ENCODE measurements at places on chromosomes 4 and X.

- DNase-seq: no peak
Measured at GRCh38 chrX:48636301-48636700, 39.0 kb downstream of the WDR13 start.

DNA sequence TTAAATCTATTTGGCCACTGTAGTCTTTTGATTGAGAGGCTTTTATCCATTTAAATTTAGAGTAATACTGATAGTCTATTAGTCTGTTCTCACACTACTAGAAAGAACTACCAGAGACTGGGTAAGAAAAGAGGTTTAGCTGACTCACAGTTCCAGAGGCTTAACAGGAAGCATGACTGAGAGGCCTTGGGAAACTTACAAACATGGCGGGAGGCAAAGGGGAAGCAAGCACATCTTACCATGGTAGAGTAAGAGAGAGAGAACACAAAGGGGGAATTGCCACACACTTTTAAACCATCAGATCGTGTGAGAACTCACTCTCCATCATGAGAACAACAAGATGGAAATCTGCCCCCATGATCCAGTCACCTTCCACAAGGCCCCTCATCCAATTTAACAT lies 410.9 kb downstream of the PDGFC start:
- DNase-seq: peak; percentile 76

GRCh38 chr4:62640296-62640695 lies 1440.2 kb downstream of the ADGRL3 start:
- DNase-seq: no peak

GRCh38 chr4:174859904-174860303 lies 30.9 kb upstream of the GLRA3 start:
- DNase-seq: no peak

- no peak for DNase-seq
Measured at GRCh38 chrX:153623310-153624029, 23.5 kb upstream of the DUSP9 start.

- no peak for DNase-seq
Measured at GRCh38 chr4:129218897-129219296, 122.9 kb downstream of the C4orf33 start.

DNA sequence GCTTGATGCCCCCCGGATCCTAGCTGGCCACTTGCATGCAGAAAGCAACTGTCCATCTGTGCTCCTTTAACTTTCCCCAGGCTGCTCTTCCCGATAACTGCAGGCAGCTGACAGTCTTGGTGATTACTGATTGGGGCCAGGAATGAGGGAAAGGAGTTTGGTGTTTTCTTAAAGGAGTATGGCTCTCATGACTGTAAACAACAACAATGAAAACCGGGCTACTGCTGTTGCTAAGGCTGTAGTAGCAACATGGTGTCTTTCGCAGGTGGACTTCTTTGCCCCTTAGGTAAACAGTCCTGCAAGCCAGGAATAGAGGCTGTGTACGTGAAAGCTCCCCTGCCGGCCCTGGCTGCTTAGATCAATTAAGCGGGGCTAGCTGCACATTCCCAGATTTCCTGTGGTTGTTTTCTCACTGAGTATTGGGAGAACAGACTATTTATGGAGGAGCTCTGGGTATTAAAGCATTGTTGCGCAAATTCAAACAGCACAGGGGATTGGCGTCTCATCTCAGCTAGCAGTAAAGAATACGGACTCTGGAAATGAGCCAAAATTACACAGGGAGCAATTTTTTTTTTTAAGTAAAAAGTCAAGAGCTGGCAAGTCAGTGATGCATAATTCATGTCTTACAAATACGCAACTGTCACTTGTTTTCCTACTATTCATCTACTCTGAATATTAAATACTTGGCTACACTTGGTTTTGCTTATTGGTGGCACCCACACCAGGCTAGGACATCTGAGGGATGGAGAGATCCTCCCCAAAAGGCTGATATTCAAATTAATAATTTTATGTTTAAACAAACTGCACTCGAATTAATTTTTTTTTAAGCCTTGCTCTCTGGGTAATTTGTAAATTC lies 61.6 kb upstream of the NAP1L5 start:
- DNase-seq: no peak

DNA sequence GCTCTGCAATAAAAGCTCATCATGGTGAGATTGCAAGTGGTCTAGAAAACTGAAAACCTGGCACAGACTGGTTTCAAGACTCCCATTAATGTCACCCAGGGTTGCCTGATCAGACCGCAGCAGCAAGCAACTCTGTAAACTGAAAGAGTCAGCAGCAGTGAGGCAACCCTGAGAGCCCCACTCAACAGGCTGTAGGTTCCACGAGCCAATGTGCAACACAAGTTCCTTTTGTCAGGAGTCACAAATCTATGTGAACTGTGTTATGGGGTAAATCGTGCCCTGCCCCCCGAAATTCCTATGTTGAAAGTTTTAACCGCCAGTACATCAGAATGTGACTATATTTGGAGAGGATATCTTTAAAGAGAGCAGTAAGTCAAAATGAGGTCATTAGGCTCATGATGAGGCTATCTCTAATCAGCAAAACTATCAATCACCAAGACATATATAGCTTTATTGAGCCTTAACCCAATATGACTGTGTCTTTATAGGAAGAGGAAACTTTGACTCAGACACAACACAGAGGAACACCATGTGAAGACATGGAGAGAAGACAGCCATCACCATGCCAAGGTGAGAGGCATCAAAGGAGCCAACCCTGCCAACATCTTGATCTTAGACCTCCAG lies 94.0 kb downstream of the FBXO8 start:
- DNase-seq: no peak

- no peak for DNase-seq
Measured at GRCh38 chr4:1603413-1604135, 80.5 kb downstream of the FAM53A start.

GRCh38 chr4:157221895-157222770 lies 1.6 kb downstream of the GRIA2 start:
- DNase-seq: peak; percentile 1

- peak; percentile 12 for DNase-seq
Measured at GRCh38 chrX:10326578-10326977, 169.8 kb downstream of the CLCN4 start.

DNA sequence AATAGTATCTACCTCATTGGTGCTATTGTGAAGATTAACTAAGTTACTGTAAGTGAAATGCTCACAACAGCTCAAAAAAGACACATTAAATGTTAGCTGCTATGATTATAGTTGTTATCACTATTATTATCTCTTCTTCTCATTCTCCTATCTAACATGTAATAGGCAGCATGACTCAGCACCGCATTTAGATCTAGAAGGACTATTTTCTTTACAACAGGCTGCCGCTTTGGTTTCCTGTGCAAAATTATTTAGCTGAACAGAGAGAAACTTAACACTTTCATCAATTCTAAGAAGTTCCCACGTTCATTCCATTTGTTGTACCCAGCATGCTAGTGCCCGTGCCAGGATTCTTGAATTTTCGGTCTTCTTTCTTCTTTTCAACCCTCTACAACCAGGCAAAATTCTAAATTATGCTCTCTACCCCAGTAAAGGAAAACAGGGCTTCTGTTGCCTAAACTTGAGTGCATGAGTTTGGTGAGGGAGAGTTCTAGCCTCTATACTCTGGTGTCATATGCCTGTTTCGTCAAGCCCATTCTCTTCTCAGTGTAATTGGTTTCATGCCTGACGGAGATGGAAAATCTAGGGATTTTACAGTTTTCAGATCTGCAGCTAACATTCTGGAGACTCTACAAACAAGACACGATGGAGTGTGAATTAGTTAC lies 378.9 kb downstream of the PPP1R2C start:
- DNase-seq: no peak

DNA sequence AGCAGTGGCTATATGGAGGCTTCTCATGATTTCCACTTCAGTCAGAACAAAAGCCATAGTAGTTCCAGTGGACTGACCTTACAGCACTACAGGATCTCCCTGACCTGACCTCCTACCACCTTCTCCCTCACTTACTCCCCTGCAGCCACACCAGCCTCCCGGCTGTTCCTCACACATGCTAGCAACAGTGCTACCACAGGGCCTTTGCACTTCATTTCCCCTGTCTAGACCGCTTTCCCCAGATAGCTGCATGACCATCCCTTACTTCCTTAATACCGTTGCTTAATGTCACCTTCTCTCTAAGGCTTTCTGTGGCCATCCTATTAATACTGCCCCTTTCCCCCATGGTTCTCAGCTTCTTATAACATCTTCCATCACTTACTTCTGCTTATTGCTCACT lies 13.1 kb downstream of the GPKOW start:
- DNase-seq: no peak

- DNase-seq: peak; percentile 30
Measured at GRCh38 chr4:54433686-54434085, 204.6 kb downstream of the PDGFRA start.

- no peak for DNase-seq
Measured at GRCh38 chrX:50586980-50587379, 116.4 kb upstream of the DGKK start.

DNA sequence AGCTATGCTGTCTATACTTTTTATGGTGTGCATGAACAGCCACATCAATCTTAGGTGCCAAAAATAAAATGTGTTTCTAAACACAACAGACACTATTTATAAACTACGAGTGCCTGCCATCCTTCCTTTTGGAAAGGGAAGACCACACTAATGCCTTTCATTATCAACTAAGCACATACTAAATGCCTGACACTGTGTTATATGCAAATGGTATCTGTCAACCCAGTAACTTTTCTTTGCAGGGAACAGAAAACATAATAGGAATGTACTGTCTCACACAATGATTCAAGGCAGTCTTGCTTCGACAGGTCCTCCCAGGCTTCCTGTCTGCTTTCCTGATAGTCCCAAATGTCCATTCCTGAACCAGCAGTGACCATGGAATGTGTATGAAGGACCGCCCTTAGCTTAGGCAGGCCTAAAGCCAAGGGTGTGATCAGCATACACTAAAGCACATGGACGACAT lies 43.8 kb downstream of the ADGRA3 start:
- no peak for DNase-seq

GRCh38 chr4:111689214-111689613 lies 456.0 kb upstream of the FAM241A start:
- no peak for DNase-seq

GRCh38 chr4:10694828-10695209 lies 10.3 kb upstream of the CLNK start:
- DNase-seq: no peak

- DNase-seq: no peak
Measured at GRCh38 chr4:166279261-166279660, 406.2 kb downstream of the TLL1 start.

DNA sequence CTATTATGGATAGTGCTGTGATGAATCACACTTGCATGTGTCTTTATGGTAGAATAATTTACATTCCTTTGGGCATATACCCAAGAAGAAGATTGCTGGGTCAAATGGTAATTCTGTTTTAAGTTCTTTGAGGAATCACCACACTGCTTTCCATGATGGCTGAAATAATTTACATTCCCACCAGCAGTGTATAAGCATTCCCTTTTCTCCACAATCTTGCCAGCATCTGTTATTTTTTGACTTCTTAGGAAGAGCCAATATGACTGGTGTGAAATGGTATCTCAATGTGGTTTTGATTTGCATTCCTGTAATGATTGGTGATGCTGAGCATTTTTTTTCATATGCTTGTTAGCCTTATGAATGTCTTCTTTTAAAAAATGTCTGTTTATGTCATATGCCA lies 1120.2 kb downstream of the ARAP2 start:
- no peak for DNase-seq

- DNase-seq: no peak
Measured at GRCh38 chr4:77022560-77023179, 53.1 kb downstream of the CCNI start.

DNA sequence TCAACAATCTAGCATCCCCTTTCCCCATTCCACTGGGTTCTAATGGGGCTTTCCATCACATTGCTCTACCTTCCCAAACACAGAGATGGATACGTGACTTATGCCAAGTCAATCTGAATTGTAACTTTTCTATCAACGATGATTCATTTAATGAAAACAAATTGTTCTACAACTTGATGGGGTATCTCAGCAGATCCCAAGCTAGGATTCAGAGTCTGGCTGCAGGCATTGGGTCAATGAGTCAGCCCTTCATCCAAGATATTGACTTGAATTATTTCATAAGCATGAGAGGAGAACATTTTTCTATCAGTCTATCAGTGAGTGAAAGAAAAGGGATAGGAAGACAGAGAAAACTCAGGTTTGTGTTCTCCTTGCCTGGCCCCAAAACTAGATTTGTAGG lies 15.0 kb upstream of the HPGDS start:
- no peak for DNase-seq

DNA sequence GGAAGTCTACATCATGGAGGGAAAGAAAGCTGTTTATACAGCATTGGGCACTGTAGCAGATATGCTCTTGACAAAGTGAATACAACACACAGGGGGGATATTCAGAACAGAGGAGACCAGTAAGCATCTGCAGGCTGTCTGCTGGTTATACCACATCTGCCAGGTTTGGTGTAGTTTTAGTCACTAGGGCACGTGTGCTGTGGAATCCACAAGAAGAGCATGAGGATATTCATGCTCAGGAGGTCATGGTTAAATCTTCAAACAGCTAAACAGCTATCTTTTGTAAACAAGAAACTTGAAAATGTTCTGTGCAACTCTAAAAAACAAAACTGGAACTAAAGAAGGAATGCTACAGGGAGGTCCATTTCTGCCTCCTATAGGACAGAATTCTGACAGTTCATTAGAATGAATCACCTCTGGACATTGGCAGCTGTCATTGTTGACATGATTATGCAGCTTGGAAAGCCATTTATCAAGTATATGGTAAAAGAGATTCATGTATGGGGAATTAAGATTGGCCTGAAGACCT lies 175.8 kb downstream of the RCHY1 start:
- DNase-seq: no peak

GRCh38 chrX:71177327-71177726 lies 32.7 kb downstream of the NLGN3 start:
- DNase-seq: no peak

DNA sequence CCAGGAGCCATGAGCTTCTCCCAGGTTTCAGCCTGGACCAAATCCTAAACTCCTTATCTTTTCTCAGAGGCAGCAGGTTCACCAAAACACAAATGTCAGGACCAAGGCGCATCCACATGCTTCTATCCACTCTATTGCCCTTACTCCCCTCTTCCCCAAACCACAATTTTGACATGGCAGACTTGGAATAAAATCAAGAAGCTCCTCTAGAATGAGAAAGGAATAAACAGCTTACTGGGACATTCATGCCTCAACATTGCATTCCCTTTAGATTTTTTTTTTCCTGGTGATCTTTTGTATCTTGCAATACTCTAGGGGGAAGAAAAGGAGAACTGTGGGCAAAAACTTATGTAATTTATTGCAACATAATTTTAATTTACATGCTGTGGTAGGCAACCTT lies 119.1 kb downstream of the TSPAN5 start:
- DNase-seq: peak; percentile 35

- no peak for DNase-seq
Measured at GRCh38 chrX:153448556-153449367, 2.9 kb upstream of the TREX2 start.

DNA sequence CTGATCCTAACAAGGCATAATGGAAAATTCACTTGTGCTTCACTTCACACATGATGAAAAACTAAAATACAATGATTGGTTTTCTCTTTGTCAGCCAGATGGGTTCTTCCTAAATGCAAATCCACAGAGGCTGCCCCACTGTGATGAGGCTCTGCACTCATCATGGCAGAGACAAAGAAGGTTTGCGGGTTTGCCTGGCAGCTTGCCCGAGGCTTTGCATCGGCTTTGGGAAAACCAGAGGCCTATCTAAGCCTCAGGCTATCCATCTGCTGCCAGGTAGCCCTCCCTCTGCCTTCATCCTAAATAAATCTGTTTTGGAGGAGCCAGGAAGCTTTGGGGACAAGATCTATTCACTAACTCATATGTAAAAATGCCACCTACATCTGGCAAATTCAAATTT lies 244.2 kb downstream of the PACRGL start:
- no peak for DNase-seq

Data from suppressor macrophage (primary cell).